ENCODE measurements at places on chromosomes 12 and 14.

DNA sequence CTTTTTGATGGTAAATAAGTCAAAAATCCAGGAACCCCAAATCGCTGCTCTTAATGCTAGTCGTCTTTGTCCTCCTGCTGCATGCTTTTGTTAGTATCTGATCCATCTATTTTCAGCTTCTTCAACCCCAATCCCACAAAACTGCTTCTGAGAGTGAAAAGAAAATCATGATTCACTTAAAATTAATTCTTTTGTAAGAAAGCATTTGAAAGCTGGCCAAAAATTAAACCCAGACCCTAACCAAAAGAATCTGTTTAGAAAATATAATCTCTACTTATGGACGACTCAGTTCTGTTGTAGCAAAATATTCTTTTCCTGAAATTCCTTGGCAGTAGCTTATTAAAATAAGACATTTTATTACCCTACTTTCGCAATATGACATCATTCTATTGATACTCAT is 443.6 kb upstream of the SYT1 start:
- DNase-seq = no peak

- no peak for DNase-seq
Measured at GRCh38 chr12:79920421-79921238, 14.3 kb downstream of the PPP1R12A start.

DNA sequence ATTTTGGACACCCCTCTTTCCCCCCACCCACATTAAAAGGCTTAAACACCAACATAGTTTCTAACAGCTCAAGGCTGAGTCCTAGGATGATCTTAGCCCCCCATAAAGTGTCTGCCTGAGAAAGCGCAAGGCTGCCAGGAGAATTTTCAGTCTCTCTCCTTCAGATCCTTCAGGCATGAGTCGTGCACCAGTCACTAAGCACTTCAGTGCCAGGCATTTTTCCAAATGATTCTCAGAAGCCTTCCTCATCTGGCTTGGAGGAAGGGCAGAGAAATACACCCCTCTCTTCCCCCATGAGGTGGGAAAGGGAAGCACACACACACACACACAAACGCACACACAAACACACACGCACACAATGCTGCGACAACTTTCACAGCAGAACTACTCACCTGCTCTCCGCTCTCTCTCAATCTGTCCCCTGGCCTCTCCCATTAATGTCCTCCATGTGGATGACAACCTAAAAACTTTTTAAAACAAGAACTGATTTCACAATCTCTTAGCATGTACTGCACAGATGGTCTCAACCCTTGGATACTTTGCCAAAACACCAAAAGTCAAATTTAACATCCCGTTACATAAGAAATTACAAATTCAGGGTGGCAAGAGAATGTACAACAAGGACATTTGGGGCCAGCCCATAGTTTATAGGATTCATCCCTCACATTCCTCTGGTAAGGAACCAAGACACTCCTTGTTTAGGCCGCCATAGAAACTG is 49.8 kb downstream of the CKAP4 start:
- no peak for DNase-seq

DNA sequence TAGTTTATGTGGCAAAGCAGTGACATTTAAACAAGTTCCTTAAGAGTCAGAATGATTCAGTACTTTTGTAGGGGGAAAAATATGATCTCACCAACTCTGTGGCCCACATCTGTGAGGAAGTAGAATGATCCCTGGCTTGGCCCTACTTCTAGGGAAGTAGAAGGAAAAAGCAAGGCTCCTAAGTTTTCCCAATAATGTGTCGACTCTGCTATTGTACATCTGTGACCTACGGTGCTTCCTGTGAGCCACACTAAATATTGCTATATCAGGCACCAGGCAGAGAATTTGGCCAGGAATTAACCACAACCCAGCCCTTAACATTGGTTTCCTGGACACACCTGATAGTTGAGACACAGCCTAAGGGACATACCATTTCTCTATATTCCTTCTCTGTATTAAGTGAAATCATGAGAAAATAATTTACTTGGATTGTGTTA is 9.3 kb upstream of the NID2 start:
- DNase-seq = no peak

Measured in A549 (cell line).